Central memory CD4-positive, alpha-beta T cell (primary cell): ENCODE measurements at places on chromosomes 2 and 18.
A peak's percentile ranks its signal among the peaks of the same experiment; 100 is the strongest.

GRCh38 chr2:37274359-37274965 is 43.0 kb downstream of the NDUFAF7 start:
- DNase-seq = no peak

GRCh38 chr2:102082571-102083392 is 59.8 kb upstream of the IL1R1 start:
- peak; percentile 61 for DNase-seq

GRCh38 chr2:10778724-10779115 is 33.9 kb downstream of the PDIA6 start:
- no peak for DNase-seq

- DNase-seq = no peak
Observed at GRCh38 chr2:144403933-144404332, 116.0 kb downstream of the ZEB2 start.

DNA sequence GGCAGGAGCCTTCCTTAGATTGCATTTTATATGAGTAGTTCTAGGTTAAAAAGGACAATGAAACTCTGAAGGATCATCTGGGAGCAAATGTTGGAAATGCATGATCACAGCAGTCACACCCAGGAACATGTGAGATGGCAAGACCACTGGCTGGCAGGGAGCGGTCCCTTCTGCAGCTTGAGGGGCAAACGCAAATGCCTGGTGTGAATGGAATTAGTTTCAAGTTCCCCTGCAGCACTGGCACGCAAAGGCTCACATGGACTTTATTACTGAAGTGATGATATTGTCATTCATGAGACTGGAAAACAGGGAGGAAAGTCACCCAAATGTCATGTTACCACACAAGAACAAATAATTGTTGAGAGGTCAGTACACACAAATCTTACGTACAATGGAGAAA is 223.3 kb downstream of the FBXO15 start:
- DNase-seq = no peak

DNA sequence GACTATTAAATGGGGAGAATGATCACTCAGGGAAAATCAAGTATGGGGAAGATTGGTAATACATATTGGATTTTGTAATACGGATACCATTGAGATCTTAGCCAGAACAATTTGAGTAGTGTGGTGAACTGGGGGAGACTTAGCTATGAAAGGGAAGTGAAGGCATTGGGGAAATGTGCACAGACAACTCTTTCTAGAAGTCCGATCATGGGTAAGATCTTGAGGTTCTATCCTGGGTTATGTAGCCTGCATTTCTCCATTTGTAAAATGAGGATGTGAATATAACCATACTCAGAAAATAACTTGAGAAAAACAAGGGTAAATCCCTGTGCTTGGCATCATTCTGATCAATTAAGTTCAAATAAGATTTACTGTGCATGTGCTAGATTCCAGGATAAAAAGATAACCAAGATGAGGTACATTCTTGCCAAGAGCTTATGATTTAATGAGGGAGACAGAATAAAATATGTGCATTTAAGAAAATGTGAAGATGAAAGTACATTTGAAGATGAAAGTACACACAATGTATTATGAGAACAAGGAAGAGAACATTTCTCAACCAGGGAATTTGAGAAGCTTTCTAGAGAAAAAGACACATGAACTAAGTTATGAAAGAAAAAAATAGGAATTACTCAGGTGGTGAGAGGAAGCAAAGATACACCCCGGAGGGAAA is 49.5 kb downstream of the SLC40A1 start:
- DNase-seq = no peak

GRCh38 chr2:128774320-128775216 is 455.9 kb upstream of the HS6ST1 start:
- no peak for DNase-seq

GRCh38 chr18:58669731-58670378 is 1.4 kb upstream of the MALT1 start:
- no peak for DNase-seq

GRCh38 chr2:127146820-127147502 is 40.0 kb upstream of the BIN1 start:
- no peak for DNase-seq

DNA sequence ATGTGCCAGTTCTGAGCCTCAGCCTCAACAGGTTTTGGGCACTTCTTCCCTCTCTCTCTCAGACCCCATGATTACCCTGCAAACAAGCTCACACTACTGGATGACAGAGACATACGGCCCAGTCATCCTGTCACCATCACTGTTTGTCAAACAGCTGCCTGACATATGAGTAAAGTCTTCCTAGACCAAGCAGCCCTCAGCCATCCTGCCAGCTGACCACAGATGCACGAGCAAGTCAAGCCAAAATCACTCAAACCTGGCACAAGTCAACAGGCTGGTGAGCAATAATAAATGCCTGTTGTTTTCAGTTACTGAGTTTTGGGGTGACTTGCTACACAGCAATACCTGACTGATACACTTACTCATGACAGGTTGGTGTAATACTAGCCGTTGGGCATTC is 75.5 kb upstream of the KLF7 start:
- no peak for DNase-seq

- no peak for DNase-seq
Observed at GRCh38 chr2:101967826-101968513, 23.8 kb upstream of the IL1R2 start.

- no peak for DNase-seq
Observed at GRCh38 chr2:71129114-71129901, 721 bp downstream of the MCEE start.

- DNase-seq = no peak
Observed at GRCh38 chr2:55140316-55141219, 90.3 kb upstream of the RTN4 start.

GRCh38 chr18:46360866-46361265 is 256.7 kb downstream of the HAUS1 start:
- no peak for DNase-seq

DNA sequence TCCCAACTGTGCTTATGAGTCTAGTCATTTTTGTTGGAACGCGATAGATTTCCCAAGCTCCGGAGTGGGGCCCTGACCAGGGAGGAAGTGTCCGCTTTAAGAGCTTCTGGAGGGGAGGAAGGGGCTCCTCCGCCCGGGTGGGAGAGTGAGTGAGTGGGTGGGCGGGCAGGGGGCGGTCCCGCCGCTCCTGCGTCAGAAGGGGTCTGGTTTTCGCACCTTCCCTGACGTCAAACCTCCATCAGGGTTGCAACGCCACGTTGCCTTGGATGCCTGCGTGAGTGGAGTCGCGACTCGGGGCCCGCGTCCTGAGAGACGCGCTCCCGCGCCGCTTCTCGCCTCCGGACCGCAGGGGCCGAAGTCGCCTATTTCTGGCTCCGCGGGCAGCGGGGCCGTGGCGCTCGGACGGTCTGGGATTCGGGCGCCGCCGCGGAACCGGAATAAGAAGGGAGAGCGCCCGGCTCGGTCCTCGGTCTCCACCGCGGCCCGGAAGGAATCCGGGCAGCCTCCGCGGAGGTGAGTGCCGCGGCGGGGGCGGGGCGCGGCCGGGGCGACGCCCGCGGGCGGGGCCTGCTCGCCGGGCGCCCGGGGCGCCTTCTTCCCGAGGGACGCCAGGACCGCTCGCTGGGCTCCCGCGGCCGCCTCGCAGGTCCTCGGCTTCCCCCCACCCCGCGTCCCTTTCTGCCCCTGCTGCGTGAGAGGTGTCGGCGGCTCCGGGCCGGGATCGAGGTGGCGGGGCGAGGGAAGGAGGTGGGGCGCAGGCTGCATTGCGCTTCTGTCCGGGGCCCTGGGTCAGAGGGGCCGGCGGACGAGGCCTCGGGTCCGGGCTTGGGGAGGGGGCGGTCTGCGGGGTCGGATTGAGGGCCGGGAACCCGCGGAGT is at the start of gene ZDBF2:
Gene ZDBF2 (plus strand): TSS at position 230 of the 878 bp plus-strand sequence. CDS start 7,187 bp downstream, outside the sequence.
- DNase-seq = peak; percentile 52

DNA sequence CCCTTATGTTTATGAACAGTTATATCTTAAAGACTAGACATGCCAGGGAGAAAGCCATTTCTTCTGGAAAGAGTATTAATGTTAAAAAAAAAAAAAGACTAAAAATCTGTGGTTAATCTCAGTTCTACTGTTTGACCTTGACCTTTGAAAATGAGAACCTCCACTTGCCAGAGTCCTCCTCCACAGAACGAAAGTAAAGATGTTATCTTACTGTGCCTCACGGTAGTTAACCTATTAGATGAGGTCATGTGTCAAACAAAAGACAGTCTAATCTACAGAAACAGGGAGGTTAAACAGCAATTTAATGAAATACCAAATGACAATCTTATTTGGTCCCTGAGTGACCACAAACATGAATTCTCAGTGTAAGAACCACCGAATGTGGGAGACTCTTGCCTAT is 51.2 kb downstream of the SLC14A2 start:
- DNase-seq = peak; percentile 47

GRCh38 chr2:177753682-177754491 is 318.7 kb downstream of the PDE11A start:
- peak; percentile 38 for DNase-seq

DNA sequence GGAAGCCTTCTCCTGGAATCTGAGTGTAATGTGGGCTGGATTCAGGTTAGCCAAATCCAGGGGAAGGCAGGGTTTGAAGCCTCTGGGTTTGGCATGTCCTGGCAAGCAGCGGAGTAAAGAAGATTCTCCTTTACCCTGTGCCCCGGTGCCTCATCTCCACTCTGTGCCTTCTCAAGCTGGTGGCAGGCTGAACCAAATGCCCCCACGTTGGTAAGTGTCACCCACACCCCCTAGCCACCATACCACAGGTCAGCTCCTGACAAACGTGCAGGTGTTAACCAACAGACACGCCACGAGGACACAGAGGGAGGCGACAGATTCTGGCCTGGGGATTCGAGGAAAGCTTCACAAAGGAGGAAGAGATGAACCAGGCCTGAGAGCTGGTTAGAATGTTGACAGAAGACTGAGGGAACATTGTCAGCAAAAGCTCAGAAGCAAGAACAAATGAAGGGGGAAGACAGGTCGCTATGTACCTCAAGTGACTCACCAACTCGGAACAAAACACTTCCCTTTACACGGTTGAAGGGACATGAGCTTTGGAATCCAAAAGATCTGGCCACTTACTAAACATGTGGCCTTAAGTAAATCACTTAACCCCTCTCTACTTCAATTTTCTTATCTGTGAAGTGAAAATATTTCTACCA is 85.2 kb upstream of the LCLAT1 start:
- no peak for DNase-seq

- DNase-seq = no peak
Observed at GRCh38 chr2:72210470-72210869, 62.8 kb upstream of the CYP26B1 start.

- no peak for DNase-seq
Observed at GRCh38 chr2:85307527-85307897, 20.3 kb downstream of the TGOLN2 start.

DNA sequence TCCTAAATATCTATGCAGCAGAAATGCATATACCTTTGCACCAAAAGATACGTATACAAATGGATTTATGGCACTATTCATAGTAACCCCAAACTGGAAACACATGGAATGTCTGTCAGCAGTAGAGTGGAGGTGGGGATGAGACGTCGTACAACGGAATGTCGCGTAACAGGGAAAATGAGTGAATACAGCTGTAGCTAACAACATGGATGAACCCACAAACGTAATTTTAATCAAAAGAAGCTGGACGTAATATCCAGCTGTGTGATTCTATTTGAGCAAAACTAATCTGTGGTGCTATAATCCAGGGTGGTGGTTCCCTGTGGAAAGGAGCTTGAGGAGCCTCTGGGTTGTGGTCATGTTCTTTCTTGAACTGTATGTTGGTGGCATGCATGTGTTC is 89.9 kb downstream of the MTA3 start:
- DNase-seq = no peak
